ENCODE measurements at places on chromosomes 16 and 17.
A peak's percentile ranks its signal among the peaks of the same experiment; 100 is the strongest.

DNA sequence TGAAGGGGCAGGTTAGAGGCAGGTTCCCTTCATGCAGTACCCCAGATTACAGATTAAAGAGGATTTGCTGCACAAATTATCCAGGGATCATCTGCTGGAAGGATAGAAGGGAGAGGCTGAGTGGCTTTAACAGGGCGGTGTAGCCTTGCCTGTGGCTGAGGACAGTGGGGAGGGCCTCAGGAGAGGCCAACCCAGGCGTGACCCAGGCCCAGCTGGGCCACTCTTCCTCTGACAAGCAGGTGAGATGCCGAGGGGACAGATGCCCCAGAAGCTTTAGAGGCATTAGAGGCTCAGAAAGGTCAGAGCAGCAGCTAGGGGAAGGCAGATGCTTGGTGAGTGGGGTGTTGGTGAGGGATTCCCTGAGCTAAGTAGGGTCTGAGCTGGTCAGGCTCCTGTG lies 18.1 kb upstream of the MTMR4 start:
- no peak for DNase-seq

DNA sequence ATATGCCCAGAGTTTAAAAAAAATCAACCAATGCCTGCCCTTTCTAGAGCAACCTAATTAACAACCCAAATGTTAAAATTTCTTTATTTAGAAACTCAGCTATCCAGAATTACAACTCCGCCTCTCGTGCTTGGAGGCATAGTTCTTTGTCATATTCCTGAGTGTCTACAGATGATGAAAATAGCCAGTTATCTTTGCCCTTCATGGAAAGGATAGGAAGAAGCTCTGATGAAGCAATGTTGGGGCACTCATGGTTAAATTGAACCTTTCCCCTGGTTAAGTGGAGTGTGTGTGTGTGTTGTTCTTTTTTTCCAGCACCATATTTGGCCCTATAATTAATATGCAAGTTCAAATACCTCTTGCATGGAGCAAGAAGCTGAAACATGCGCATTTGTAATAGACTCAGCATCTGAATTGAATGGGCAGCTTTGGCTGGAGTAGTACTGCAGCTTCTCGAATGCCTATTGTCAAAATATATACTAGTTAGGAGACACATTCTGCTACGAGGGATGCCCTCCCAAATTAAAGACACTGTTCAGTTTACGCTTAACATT lies 506.2 kb downstream of the WWOX start:
- no peak for DNase-seq

DNA sequence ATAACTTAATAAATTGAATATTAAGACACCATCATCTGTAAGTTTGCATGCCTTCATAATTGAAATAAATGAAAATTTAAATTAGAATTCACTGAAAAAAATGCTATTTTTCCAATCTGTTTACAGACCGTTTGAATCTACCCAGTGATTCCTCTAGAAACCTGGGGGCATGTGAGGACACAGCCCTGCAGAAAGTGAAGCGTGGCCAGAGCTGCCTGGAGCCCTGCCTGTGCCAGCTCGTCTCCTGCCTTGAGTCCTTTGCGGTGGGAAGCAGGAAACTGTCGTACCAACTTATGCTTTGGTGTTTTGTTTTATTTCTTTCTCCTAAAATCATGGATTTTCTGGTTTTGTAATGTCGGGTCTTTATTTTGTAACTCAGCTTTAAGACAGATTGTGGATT lies 67.8 kb upstream of the FA2H start:
- DNase-seq: no peak

DNA sequence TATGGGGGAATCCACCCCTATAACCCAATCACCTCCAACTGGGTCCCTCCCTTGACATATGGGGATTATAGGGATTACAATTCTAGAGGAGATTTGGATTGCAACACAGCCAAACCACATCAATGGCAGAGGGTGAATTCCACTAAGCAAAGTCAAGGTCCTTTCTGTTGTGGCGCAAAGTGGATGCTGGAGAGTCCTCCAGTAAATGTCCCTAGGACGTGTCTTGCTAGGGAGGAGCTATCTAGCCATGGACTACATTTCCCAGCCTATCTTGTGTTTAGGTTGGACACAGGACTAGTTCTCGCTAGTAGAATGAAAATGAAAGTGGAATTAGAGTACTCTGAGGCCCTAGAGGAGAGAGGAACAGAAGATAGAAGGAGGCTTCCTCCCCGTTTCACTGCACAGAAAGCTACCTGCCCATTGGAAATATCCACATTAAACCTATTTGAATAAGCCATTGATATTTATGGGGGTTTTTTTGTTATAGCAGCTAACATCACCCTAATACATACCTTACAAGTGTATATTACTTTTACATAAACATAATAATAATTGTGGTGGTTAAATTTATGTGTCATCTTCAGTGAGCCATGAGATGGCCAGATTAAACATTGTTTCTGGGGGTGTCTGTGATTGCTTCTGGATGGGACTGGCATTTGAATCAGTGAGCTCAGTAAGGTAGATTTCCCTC lies 56.7 kb upstream of the ERCC4 start:
- DNase-seq: no peak

DNA sequence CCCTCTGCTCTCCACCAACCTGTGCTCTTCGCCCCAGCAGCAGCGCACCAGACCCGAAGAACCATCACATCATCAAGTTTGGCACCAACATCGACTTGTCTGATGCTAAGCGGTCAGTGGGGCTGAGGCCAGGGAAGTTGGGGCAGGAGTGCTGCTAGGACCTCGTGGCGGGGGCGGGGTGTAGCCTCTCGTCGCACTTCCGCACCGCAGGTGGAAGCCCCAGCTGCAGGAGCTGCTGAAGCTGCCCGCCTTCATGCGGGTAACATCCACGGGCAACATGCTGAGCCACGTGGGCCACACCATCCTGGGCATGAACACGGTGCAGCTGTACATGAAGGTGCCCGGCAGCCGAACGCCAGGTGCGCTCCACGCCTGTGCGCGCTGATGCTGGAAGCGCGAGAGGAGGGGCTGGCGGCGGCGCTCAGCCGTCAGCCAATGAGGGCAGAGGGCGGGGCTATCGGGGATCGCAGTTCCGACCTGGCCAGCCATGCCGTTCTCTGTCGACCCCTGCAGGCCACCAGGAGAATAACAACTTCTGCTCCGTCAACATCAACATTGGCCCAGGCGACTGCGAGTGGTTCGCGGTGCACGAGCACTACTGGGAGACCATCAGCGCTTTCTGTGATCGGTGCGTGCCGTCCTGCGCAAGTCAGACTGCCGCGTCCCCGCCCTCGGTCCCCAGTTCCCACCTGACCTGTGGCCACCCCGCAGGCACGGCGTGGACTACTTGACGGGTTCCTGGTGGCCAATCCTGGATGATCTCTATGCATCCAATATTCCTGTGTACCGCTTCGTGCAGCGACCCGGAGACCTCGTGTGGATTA lies 3.2 kb upstream of the TMEM88 start:
- peak; percentile 86 for DNase-seq

GRCh38 chr16:85525420-85526184 lies 87.5 kb upstream of the GSE1 start:
- no peak for DNase-seq

DNA sequence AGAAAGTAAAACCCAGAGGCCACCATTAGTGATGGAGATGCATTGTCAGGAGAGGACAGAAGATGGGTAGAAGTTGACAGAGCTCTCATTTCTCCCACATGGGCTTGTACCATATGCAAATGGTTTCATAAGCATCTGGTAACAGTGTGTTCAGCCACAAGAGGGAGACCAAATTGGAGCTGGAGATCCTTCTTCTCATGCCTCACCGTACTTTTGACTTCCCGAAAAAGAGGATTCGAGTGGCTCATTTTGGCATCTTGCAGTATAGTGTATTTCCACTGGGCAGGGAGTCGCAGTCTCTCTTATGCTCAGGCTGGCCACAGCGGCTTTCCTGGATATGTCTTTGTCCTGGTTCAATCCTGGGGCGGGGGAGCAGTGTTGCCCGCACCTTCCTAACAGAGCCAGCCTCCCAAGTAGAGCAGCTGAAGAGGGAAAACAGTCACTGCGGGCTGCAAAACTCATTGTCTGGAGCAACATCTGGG lies 23.8 kb downstream of the TBC1D3B start:
- no peak for DNase-seq

DNA sequence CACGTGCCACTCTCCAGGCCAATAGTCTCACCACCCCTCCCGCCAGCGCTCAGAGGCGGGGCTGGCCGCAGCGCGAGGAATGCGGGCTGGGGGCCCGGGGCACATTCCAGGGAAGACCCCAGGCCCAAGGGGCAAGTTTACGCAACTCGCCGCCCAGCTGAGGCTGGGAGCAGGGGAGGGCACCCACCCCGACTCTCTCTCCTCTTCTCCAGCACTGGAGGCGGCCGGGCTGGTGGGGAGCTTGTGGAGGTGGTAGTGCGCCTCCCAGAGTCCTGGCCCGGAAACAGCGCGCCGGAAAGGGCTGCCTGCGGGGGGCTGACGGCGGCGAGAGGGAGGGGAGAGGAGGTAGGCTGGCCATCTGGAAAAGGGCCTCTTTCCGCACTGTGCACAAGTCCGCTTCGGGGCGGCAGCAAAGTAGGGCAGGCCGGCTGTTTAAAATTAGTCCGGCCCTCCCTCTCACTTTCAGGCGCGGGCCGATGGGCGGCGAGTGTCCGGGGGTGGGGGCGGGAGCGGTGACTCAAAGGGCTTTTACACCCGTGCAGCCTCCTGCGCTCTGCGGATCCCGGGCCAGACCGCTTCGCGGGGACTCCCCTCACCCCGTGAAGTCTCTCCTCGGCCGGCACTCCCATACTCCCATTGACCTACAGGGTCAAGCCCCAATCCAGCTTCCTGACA lies 1.1 kb downstream of the FHOD1 start:
- DNase-seq: no peak

DNA sequence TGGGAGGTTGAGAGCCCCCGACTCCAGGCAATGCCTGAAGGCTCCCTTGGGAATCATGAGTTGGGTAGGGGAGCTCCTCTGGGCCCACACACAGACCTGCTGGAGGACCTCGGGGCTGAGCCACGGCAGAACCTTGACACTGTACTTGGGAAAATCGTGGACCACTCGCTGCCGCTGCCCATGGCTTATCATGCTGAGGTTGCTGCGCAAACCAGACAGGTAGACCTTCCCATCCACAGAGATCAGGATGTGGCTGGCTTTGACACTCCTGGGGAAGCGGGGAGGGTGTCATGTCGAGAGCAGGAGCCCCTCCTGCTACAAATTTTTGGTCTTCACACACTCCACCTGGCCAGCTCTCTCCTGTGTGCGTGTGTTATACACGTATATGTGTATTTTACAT lies 7.2 kb upstream of the LIMD2 start:
- no peak for DNase-seq

DNA sequence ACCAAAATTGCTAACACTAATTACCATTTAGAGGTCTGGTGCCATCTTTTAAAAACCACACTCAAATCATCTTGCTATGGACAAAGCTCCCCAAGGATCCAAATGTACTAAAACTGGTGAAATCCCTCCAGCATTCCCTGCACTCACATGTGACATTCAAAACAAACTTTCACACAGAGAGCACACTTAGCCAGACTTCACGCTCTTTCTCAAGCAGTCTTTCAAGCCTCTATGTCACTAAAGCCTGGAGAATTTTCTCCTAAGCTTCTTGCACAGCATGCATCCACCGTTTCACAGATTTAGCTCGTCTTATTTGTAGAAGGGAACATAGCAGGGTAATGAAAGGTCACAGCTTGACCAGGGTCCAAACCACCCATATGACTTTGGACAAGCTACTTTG lies 19.3 kb downstream of the CMTM3 start:
- DNase-seq: no peak

- DNase-seq: no peak
These were observed 189.8 kb upstream of the AXIN2 start for GRCh38 chr17:65751263-65751662.

- no peak for DNase-seq
These were observed 31.5 kb upstream of the ASGR2 start for GRCh38 chr17:7146115-7146514.

GRCh38 chr16:7321661-7322060 lies 11.0 kb upstream of the RBFOX1 start:
- DNase-seq: no peak

GRCh38 chr16:57998486-57998885 lies 2.0 kb downstream of the ZNF319 start:
- no peak for DNase-seq

DNA sequence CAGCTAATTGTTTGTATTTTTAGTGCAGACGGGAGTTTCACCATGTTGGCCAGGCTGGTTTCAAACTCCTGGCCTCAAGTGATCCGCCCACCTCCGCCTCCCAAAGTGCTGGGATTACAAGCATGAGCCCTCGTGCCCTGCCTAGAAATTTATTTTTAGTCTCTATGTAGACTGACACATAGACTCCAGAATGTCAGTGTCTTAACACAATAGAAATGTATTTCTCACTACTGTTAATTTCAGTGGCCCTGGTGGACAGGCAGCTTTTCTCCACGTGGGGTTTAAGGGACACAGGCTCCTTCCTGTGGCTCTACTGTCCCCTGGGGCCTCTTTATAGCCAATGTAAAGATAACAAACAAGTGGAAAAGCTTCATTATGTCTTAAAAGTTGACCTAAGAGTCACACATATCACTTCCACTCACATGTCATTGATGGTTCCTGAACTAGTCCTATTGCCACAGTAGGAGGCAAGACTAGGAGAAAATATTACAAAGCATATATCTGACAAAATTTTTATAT lies 43.8 kb downstream of the COPRS start:
- DNase-seq: no peak

GRCh38 chr16:69434066-69434465 lies 9.6 kb downstream of the CYB5B start:
- no peak for DNase-seq

Data from activated CD4-positive, CD25-positive, alpha-beta regulatory T cell treated with anti-CD3 and anti-CD28 coated beads, Interleukin-2, amount 50 U/mL, for 16 hours (primary cell).